Myometrial cell (primary cell): ENCODE measurements at places on chromosomes 3 and 15. TPM values are rescaled to one million over a fixed set of nuclear protein-coding genes. Genes with fewer than 3 reads are reported as not detected.

The C3orf20 gene
- total RNA-seq = not detected in 2 replicates

The NR2F2 gene
- 24.6 and 30.3 TPM in 2 replicates for total RNA-seq

The KCNMB3 gene
- 0.71 and 2.9 TPM in 2 replicates for total RNA-seq

The SPINK8 gene
- total RNA-seq = not detected in 2 replicates

The ZIC1 gene
- total RNA-seq = not detected in 2 replicates

The TNIK gene
- 8.6 and 14.0 TPM in 2 replicates for total RNA-seq

The SCN11A gene
- not detected in 2 replicates for total RNA-seq

The CKMT1B gene
- total RNA-seq = not detected in 2 replicates

The FBXW12 gene
- total RNA-seq = not detected in 2 replicates

The MFGE8 gene
- total RNA-seq = 158 and 162 TPM in 2 replicates
